ENCODE measurements at places on chromosomes 13 and 19.
A peak's percentile ranks its signal among the peaks of the same experiment; 100 is the strongest.

DNA sequence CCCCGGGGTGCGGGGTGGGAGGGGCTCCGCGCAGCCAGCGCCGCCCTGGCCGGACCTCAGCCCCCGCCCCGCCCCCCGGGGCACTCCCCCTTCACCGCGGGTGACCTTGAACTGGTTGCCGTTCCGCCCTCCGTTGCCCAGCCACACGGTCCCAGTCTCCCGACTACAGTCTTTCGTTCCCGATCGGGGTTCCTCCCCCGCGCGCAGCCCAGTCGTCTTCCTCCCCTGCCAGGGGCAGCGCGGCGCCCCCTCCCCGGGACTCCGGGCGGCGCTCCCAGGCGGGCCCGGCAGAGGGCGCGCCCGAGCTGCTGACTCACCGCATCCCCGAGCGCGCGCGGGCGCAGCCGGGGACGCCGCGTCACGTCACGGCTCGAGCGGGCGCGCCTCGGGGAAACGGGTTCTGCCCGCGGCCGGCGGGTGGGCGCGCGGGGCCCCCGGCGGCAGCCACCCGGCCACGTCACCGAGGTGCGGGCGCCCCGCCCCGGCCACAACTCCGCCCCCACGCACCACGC lies 459 bp downstream of the MIDN start:
- DNase-seq, result peak; percentile 84

DNA sequence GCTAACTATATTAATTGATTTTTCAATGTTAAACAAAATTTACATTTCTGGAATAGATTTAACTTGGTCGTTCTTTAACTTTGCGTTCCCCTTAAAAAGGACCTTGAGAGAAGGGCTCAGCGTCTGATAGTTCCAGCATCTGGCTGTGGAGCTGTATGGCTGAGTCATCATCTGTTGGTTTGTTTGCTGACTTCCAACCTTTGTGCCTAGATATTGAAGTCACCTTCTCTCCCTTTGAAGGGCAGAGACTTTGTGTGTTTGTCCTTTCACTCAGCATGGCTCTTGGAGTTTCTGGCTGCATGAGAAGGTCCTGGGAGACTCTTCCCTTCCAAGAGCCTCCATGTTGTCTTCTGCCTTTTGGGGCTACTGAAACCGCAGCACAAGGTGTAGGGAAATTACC lies 16.6 kb upstream of the IRS2 start:
- no peak for DNase-seq

GRCh38 chr13:105202354-105202753 lies 1333.1 kb downstream of the EFNB2 start:
- peak; percentile 29 for DNase-seq

DNA sequence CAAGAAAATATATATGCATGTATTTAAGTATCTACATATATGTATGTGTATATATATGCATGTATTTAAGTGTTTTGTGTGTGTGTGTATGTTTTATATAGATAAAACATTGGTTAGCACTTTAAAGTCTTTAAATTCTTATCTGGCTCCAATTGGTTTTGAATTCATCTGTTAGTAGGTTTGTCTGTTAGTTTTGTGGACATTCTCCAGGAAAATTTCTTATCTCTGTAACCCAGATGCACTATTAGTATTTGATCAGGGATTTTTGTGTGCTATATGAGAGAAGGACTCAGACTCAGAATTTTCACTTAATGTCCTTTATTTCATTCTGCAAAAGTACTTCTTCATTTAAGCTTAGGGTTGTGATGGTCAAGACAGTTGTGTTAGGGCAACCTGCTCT lies 103.1 kb downstream of the ITGBL1 start:
- no peak for DNase-seq

- DNase-seq, result no peak
These were observed 128.7 kb downstream of the TSHZ3 start for GRCh38 chr19:31220540-31220939.

DNA sequence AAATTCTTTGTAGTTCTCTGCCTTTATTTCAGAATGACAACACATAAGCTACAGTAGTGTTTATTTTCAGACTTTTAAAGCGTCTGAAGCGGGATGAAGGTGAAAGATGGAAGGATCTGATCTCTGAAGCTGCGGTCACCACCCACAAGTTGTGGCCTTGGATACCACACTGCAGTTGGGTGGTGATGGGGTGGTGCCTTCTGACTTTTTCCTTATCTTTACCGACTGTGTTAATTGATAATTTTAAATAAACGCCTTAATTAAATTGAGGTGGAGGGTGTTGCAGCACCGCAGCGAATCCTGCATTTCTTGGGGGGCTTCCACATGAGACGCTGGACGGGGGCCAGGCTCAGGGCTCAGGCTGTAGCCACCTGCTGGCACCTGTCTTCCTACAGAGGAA lies 1.3 kb downstream of the TFDP1 start:
- no peak for DNase-seq

DNA sequence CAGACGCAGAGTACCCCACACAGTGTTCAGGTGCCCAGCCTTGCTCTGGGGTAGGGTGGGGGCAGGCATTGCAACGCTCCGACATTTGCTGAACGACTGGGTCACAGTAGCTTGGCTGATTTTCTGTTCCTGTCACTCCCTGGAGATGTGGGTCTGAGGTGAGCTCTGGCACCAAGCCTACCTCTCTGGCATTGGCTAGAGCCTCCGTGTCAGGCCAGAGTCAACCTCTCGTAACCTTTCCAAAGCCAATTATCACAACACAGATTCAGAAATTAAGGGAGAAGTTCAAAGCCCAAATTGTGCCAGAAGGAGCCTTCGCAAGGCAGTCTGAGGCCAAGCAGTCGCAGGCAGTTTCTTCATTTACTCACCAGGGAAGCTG lies 117.2 kb downstream of the IRS2 start:
- no peak for DNase-seq

- no peak for DNase-seq
These were observed 537.4 kb downstream of the MYO16 start for GRCh38 chr13:109166804-109167203.

DNA sequence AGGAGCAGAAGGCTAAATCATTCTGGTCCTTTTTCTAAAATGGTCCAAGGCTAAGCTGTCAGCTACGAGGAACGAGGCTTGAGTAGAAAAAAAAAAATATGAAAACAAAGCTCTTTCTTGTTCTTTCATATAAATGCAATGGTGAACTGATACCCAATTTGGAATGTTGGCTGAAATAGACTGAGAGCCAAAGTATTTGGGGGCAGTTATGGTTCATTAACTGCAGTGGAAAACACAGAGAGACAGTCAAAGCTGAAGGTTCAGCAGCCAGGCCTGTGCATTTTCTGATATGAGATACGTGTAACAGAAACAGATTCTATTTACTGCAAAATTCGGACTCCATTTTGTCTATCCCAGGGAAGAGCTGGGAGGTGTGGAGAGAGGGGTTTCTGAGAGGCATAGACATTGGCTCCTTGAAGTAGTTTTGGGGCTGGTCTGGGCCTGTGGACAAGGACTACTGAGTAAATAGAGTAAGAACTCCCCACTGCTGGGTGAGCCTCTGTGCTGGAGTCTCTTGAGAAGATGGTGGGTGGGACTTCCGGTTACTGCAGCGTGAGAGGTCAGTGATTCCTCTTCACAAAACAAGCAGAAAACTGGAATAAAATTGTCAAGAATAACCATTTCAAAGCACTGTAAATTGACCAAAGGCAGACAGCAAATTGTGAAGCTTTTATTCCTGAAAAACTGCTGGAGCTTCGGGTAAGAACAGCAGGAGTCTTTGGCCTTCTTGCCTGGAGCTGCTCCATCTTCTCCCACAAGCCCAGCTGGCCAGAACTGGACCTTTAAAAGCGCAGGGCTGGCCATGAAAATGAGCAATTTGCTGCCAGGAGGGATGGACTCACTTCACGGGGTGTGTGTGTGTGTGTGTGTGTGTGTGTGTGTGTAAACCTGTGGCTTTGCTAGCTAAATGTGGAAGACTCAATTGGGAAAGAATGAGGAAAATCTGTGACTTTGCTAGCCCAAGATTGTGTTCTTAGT lies 43.1 kb upstream of the CNMD start:
- DNase-seq, result no peak

DNA sequence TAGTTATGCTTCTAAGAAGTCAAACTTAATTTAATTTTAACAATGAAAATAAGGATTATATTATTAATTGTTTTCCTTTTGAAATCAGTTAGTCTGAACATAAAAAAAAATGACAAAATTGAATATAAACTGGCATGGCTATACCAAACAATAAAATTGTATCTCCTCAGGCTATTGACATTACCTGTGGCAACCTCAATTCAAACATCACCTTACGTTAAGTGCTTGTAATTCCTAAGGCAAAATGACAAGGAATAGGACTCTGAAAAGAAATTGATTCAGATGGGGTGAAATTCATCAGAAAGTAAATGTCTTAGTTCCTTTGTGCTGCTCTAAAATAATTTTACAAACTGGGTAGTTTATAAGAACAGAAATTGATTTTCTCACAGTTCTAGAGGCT lies 89.5 kb downstream of the SLITRK6 start:
- no peak for DNase-seq

- no peak for DNase-seq
These were observed 1.6 kb downstream of the RPL13A start for GRCh38 chr19:49488863-49489537.

GRCh38 chr19:18939922-18940768 lies 872 bp downstream of the HOMER3 start:
- no peak for DNase-seq

DNA sequence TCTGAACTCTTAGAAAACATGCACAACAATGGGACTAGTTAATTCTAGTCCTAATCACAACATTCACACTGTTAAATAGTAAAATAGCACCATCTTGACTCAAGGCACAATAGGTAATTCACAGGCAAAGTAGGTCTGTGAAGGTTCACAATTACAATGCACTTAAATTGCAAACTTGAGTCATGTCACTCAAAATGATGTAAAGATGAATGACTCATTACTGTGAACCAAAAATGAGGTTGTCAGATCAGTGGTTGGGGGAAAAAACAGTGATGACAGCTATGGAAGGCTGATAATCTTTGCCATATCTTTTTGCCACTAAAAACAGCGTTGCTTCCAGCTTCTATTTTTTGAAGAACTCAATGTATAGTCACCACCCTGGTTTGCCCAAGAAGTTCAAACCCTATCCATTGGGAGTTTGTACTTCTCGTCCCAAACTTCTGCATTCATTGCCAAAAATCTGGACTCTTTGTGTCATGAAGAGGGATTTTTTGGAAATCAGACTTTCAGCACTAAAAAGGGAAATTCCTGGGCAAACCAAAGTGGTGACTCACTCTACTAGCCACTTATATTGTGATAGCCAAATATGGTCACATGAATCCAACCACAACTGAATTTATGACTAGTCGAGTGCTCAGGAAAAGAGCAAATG lies 200.9 kb upstream of the TMTC4 start:
- DNase-seq, result peak; percentile 80

GRCh38 chr19:10720607-10721125 lies 2.8 kb downstream of the DNM2 start:
- DNase-seq, result no peak

DNA sequence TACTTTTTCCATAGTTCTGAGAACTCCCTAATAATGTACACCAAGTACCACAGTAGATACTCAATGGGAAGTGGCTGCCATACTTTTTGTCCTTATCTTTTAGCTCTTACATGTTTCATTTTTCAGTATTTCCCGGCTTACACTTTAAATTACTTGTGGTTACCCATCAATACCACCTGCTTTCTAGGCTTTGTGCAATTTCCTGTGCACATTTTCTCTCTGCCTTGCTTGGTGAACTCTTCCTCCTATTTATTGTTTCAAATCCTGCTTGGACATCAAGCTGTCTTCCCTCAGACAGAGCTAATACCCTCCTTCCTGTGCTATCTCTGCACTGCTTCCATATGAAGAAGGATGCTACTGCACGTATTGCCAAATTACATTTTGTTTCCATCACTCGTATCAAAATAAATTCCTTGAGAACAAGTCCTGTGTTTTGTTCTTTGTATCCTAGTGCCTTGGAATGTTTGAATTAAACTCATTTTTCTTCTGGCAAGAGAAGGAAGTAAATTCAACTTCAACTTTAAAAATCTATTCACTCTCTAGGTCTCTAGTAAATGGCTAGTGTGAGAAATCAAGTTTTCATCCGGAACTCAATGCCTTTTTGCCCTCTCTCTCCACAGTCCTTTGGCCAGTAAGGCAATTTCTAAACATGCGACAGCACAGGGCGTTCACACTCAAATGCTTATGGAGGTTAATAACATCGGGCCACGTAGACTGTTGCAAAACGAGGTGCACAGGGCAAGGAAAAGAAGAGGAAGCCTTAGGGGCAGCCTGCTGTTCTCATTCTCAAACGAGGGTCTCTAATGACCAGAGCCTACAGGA lies 5.6 kb downstream of the ZAR1L start:
- DNase-seq, result no peak

DNA sequence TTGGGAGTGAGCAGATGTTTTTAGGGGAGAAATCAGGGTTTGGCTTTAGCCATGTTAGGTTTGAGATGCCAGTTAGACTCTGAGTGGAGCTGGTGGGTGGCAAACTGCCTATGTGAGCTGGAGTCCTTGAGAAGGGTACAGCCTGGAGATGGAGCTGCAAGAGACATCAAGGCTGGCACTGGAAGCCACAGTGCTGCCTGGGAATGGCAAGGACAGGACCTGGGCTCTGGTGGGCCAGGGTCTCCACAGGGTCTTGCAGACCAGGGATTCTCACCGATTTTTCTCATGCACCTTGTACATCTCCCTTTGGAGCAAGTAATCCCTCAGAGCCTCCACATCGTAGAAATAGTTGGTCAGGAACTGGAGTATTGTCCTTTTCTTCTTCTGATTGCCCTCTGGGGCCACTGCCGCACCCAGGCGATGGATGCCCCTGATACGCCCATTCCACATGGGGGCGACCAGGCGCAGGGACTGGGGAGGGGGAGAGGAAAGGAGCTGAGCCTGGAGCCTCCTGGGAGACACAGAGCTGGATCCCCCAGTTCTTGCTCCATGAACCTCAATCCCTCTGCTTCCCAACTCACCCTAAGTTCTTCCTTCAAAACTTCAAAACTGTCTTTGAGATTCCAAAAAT lies 1.7 kb downstream of the DMAC2 start:
- no peak for DNase-seq

- no peak for DNase-seq
These were observed 4.9 kb downstream of the PCDH20 start for GRCh38 chr13:61410669-61411297.

DNA sequence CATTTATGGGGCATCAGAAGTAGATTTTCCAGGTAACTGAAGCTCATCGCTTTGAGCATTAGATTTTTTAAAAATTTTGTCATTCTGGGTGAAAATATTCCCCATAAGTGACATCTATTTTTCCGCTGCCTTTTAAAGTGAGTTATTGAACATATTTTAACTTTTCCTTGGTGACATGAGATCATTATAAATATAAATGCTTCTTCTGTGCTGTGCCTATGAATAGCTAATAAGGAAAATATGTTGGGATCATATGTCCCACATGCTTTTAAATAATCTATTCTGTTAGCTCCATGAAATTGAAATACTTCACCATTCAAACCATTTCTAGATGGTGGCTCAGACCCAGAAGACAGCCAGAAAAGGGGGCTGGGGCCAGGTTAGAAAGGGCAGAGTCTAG lies 14.1 kb downstream of the ATP7B start:
- no peak for DNase-seq

Measured in amniotic stem cell (primary cell).